ENCODE measurements at places on chromosomes 11 and 22. TPM values are rescaled to one million over a fixed set of nuclear protein-coding genes. Genes with fewer than 3 reads are reported as not detected.

DNA sequence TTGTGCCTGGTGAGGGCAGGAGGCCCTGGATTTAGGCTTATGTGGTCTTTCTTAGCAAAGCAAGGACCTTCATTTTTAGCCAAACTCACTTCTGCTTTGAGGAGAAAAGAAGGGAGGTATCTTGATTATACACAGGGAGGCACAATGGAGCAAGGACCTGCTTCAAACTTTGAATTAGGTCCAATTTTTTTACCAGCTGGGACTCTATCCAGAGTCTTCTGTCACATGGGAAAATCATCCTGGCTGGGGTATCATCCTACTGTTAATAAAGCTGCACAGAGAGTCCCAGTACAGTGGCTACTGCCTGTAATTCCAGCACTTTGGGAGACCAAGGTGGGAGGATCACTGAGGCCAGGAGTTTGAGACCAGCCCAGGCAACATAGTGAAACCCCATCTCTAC lies 87.8 kb downstream of the CWC15 start:
- no peak for DNase-seq

The APOL3 gene
- total RNA-seq, result 10.4 TPM

The CDC42EP2 gene
- total RNA-seq, result 14.1 TPM

GRCh38 chr11:5620651-5621521 lies 3.9 kb upstream of the TRIM34 start:
- peak; percentile 90 for DNase-seq

DNA sequence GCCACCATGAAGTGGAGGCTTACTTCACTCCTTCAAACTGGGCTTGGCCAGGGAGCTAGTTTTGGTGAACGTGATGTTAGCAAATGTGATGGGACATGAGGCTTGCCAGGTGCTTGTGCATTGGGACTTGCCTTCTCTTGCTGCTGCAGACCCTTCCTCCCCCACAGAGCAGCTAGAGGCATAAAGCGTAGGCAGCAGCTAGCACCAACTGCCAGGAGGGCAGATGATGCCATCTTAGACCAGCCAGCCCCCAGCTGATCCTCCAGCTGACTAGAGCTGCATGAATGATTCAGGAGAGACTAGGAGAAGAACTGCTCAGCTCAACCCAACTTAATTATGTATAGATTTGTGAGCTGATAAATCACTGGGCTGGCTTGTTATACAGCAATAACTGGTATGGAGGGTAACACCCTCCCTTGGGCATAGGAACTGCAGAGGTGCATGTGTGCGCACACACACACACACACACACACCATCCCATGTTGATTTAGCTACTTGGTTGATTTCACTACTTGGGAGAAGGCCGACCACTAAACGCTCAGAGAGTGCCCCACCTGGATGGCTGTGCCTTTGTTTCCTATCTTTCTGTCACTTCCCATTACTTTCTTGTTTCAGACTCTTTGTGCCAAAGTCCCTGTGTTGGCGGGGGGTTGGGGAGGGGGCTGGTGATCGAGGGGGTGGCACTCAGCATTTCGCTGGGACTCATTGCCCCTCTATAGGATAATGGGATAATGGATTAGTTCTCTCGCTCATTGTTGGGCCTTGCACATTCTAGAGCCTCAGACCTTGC lies 202.8 kb downstream of the ADAMTS15 start:
- no peak for DNase-seq

- DNase-seq, result no peak
Measured at GRCh38 chr11:73095613-73096012, 46.5 kb downstream of the FCHSD2 start.
